ENCODE measurements at places on chromosomes 2 and 18.

- DNase-seq: no peak
Observed at GRCh38 chr2:132372276-132372675, 44.3 kb upstream of the GPR39 start.

DNA sequence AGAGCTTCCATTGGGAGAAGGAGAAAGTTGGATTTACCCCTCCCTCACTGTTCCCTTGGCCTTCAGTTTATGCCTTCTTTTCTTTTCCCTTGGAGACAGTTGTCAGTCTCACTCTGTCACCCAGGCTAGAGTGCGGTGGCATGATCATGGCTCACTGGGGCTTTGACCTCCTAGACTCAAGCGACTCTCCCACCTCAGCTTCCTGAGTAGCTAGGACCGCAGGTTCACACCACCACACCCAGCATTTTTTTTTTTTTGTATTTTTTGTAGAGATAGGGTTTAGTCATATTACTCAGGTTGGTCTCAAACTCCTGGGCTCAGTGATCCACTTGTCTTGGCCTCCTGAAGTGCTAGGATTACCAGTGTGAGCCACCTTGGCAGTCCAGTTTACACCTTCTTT, 49.9 kb downstream of the SLC9A4 start:
- DNase-seq: no peak

DNA sequence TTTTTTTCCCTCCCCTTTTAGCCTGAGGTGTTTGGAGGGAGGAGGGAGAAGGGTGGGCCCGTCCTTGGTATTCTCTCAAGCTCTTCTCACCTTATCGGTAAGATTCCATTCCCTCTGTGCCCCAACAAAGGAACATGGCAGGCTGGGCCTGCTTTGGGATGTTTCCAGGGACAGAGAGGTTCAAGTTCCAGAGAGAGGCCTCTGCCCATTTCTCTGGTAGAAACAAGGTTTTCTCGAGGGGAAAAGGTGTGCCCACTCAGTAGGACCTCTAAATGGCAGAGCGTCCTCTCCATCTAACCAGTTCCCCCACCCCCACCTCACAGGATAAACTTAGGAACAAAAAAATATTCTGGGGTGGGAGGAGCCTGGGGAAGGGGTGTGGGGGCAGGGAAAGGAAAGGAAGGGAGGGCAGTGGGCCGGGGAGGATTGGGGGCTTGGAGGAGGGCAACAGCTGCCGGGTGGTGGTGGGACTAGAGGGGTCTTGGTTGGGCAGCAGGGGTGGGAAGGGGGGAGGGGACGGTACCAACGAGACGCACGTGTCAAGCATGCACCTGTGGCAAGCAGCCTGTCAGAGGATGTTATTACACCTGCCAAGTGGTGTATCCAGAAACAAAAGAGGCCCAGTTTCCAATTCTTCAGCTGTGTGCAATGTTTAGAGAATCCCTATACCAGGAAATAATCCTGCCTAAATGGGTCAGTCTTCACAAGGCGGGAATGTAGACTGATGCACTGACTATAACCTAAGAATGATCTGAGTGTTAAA, 2.1 kb downstream of the PCBP1 start:
- DNase-seq: no peak

GRCh38 chr2:150129921-150130575, 357.4 kb downstream of the RND3 start:
- DNase-seq: no peak

DNA sequence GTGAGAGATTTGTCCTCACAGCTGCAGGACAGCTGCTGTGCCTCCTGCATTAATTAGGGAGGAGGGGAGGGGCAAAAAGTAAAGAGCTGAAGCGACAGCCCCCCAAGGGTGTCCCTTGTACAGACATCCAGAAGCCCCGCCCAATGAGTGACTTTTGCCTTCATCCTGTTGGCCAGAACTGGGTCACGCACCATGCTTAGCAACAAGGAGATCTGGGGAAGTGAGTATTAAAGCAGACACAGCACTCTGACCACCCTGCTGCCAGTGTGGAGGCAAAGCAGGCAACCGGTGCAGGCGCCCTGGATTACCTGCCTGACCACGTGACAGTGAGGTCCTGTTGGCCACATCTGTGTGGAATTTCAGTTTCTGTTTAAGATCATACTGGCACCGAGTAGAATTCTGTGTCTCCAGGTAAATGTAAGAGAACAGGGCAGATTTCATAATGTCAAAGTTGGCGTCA, 21.5 kb upstream of the BIN1 start:
- DNase-seq: no peak

- no peak for DNase-seq
Observed at GRCh38 chr2:182300608-182301007, 126.2 kb downstream of the PDE1A start.

DNA sequence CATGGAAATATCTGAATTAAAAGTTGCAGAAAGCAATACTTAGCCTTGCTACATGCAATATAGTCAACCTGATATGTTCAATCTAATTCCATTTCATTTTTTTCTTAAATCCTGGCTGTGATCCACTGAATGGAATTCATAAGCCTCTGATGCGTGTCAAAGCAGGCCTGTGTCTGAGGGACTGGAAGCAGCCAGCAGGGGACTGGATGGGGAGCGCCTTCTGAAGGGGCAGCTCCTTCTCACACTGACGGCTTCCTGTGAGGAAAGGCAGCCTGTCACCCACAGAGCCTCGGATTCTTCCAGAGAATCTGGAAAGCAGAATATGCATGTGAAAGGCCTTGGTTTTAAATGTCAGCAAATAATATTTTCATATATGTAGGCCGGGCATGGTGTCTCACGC, 73.5 kb downstream of the KCNF1 start:
- DNase-seq: no peak

GRCh38 chr2:64405581-64406406, 48.2 kb upstream of the LGALSL start:
- peak; percentile 62 for DNase-seq

- DNase-seq: no peak
Observed at GRCh38 chr18:79019881-79020280, 40.3 kb downstream of the SALL3 start.

- DNase-seq: no peak
Observed at GRCh38 chr2:221924576-221924975, 352.5 kb upstream of the EPHA4 start.

- DNase-seq: no peak
Observed at GRCh38 chr2:181483211-181483610, 26.0 kb downstream of the ITGA4 start.

DNA sequence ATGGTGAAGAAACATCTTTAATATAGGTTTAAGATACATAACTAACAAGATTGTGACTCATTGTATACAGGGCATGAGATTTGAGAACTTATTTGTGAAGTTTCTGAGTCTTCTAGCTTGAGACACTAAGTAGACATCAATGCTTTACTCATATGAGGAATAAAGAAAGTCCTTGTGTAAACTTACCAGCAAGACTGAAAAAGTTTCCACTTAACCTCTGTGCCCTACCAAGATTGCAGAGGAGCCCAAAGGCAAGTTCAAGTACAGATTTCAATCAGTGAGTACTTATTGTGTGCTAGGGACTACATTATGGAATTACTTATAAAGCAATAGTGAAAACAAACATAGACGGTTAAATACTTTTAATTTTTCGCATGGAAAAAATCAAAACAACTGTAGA, 1041.2 kb upstream of the CELF4 start:
- no peak for DNase-seq

GRCh38 chr18:27094621-27095020, 90.5 kb downstream of the CHST9 start:
- no peak for DNase-seq

DNA sequence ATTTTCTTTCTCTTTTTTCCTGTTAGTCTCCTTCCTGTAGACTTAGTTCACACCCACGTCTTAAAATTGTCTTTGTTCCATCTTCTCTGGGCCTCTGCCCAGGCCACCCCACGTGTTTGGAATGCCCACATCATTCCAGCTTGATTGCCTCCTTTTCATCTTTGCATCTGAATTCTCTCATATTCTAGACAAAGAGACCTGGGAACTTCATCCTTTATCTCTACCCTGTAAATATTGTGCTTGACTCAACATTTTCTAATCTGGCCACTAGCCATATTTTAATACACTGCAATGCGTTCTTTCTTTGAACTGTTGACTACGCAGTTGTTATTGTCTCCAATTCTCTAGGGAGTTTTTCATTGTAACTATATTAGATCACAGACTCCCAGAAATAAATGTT, 187.5 kb upstream of the NRXN1 start:
- peak; percentile 46 for DNase-seq

- DNase-seq: no peak
Observed at GRCh38 chr18:50126471-50126870, 68.5 kb downstream of the MYO5B start.

- no peak for DNase-seq
Observed at GRCh38 chr2:50786345-50786744, 245.6 kb downstream of the NRXN1 start.

GRCh38 chr18:3664563-3665178, 214.7 kb downstream of the TGIF1 start:
- no peak for DNase-seq

GRCh38 chr2:234632527-234633391, 135.9 kb upstream of the ARL4C start:
- DNase-seq: no peak

DNA sequence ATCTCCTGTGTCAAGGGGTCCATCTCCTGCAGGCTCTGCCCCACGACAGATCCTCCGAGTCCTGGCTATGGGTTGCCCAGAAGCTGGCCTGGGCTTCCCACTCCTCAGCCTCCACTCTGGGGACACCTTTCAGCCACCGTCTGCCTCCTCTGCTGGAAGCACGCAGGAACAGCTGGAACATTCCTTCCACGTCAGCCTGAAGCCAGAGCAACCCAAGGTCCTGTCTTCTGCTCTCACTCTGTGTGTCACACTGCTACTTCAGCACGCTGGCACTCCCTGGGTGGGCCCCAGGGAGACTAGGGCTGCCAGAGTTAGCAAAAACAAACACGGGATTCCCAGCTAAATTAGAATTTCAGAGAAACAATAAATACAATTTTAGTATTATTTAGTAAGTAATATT, 148.8 kb downstream of the HRH4 start:
- DNase-seq: no peak

DNA sequence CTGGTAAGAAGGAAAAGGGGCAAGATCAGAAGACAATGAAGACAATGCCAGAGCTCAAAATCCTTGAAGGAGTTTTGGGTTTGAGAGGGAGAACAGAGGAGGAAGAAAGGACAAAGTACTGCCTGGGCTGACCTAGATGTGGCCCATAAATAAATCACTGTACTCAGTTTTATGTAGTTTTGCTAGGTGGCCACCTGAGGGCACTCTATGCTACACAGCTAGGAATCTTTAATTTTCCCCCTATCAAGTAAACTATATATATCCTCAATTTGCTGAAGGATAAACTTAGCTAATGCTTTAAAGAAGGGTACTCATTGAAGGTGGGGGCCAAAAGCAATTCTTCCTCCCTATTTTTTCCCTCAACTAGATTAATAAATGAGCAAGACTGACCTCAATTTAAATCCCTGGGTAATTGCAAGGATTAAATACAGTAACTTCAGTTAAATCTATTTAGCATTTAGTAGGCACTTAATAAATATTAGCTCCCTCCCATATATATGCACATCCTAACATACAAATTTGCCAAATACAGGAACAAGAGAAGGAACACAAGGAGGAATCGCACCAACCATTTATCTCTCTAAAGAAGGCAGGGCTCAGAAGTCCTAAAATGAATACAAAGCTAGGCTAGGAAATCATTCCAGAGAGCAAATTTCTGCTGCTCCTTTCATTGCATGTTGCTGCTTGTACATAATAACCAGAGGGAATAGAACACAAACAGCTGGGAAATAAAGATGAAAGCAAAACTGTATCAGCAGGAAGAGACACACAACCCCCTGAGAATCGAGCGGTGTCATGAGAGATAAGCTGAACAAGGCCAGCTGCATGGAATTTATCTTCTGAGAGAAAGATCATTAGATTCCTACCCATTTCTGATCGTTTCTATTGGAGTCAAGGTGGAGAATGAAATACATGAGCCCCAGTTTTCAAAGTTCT, 540.1 kb downstream of the NRXN1 start:
- peak; percentile 60 for DNase-seq

All from urothelium cell line (cell line).